ENCODE measurements at places on chromosomes 1 and 21. TPM values are rescaled to one million over a fixed set of nuclear protein-coding genes. Genes with fewer than 3 reads are reported as not detected.

DNA sequence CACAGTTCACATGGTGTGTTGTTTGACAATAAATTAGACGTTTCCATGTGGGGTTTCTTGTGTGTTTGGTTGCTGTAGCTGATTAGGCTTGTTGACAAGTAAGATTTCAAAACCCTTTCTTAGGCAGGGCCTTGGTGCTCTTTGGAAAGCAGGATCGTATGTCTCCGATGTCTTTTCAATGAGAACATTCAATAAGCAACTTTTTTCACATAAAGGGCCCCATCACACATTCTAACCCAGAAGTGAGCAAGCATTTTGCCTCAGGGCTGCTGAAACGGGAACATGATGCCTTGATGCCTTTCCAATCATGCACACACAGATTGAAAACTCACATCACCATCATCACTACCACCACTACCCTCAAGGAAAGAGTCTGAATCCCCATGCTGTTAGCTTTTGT lies 33.1 kb downstream of the LPAR3 start:
- H3K27ac ChIP-seq: no peak overlapping the region
- no peaks in the 10 kb centered on the region for H3K27me3 ChIP-seq
- H3K36me3 ChIP-seq: no peaks in the 10 kb centered on the region
- H3K4me3 ChIP-seq: no peak overlapping the region

MFAP2 gene
- 62.2 TPM for total RNA-seq

DNA sequence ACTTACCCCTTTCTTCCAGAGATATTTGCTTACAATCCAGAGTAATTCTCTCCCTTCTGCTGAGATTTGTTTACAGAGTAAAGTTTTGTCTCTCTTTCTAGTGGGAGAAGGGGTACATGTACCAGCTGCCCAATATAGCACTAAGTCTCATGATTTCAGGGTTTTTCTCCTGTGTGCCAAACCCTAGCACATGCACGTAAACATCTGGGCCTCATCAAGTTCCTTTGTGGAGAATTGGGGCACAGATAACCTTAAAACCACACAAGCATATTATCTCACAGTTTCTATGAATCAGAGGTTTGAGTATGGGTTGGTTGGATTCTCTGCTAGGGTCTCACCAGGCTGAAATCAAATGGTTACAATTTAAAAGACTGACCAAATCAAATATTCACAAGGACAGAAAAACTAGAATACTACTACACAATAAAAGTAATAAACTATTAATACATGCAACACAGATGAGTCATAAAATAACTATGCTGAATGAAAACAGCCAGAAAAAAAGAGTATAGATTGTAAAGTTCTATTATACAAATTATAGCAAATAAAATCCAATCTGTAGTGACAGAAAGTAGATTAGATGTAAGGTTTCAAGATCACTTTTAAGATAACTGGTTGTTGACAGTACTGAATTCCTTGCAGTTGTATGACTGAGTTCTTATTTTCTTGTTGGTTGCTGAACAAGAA lies 347.4 kb upstream of the PTBP2 start:
- H3K36me3 ChIP-seq: no peaks in the 10 kb centered on the region
- H3K27ac ChIP-seq: no peak overlapping the region
- no peaks in the 10 kb centered on the region for H3K4me1 ChIP-seq
- H3K27me3 ChIP-seq: no peaks in the 10 kb centered on the region

- H3K27me3 ChIP-seq: no peaks in the 10 kb centered on the region
- DNase-seq: no peak
- no peak overlapping the region for H3K4me3 ChIP-seq
Observed at GRCh38 chr1:94025383-94026340, 95.3 kb downstream of the ABCA4 start.

GRCh38 chr21:25371841-25372425 lies 235.3 kb downstream of the MRPL39 start:
- no peaks in the 10 kb centered on the region for H3K4me1 ChIP-seq
- no peaks in the 10 kb centered on the region for H3K36me3 ChIP-seq
- H3K27ac ChIP-seq: no peak overlapping the region
- no peaks in the 10 kb centered on the region for H3K27me3 ChIP-seq

DNA sequence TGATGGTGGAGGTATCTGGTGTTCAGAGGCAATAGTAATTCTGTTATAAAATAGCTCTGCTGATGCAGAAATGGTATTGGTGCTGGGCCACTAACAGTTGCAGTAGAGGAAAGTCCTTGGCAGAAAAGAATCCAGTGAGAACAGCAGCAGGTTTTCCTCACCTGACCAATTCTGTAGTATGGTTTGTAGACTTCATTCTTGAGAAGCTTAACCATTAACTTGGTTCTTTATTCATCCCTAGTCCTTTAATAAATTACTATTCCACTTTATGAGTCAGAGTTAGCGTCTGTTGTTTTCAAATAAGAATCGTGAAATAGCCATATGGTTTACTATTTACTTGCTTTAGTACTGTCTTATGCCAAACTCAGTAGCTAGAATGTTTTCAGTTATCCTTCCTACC lies 128.5 kb upstream of the SERTAD4 start:
- H3K4me3 ChIP-seq: no peak overlapping the region
- DNase-seq: no peak
- H3K36me3 ChIP-seq: no peaks in the 10 kb centered on the region
- H3K27ac ChIP-seq: no peak overlapping the region
- H3K27me3 ChIP-seq: no peaks in the 10 kb centered on the region
- H3K4me1 ChIP-seq: no peaks in the 10 kb centered on the region

DNA sequence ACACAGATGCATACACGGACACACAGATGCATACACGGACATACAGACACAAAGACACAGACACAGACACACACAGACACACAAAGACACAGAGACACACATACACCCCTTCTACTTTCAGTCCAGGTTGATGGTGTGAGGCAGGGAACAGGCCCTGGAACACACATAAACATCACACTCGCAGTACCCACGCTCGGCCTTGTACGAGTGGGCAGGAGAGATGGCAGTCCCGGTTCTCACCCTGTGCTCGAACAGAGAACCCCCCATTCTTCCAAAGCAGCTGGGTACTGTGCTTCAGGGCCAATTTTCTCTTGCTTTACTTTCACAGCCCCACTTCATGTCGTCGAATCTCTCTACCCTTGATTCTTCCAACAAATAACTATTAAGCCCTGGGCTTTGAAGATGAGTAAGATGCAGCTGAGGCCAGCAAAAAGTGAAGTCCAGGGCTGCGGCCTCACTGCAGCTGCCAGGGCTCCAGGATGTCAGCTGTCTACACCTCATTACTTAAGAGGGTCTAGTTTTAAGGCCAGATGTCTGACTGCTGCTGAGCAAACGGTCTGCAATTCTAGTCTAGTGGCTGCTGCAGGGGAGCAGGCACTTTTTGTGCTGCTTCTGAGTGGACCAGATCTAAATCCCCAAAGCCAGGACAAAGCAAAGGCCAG lies 90.1 kb downstream of the PGBD5 start:
- H3K27ac ChIP-seq: no peak overlapping the region
- peaks cover 13% of the 10 kb centered on the region for H3K4me1 ChIP-seq
- H3K4me3 ChIP-seq: no peak overlapping the region
- H3K27me3 ChIP-seq: no peaks in the 10 kb centered on the region
- no peak for DNase-seq

TMEM125 gene
- total RNA-seq: 0.63 TPM

TMEM82 gene
- not detected for total RNA-seq

LIPI gene
- total RNA-seq: not detected

GRCh38 chr1:3828391-3828790 lies 28.6 kb downstream of the CEP104 start:
- H3K36me3 ChIP-seq: peaks cover 51% of the 10 kb centered on the region
- no peaks in the 10 kb centered on the region for H3K4me1 ChIP-seq
- H3K27me3 ChIP-seq: no peaks in the 10 kb centered on the region
- H3K4me3 ChIP-seq: no peak overlapping the region

NFASC gene
- 26.2 TPM for total RNA-seq

RGS8 gene
- total RNA-seq: not detected

DNA sequence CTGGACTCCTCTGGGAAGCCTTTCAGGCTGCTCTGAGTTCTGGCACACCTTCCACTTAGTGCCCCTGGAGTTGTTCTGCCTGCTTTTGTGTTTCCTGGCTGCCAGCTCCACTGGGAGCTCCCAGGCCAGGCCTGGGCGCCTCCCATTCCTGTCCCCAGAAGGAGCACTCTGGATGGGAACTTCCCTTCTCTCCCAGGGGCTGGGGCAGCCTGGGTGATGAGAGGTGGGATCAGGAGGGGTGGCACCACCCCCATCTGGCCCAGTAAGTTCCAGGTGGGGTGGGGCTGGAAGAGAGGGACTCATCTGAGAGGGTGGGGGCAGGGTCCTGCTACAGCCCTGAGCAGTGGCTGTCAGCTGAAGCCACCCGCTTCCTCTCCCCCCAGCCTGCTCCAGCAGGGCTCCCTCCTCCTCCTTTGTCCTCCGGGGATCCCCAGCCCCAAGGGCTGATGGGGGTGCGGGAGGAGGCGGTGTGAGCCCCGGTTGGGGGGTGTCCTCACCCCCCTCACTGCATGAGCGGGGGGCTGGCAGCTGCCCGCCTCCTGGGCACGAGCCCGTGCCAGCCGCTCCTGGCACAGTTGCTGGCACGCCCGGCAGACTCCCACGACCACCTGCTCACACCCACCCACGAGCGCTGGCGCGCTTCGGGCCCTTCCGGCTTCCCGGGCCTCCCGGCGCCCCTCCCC lies 4.7 kb downstream of the FOXO6 start:
- H3K36me3 ChIP-seq: no peaks in the 10 kb centered on the region
- peak overlapping the region; percentile 74 for H3K4me3 ChIP-seq
- H3K27ac ChIP-seq: peak overlapping the region; percentile 47
- H3K4me1 ChIP-seq: peaks cover 36% of the 10 kb centered on the region
- no peak for DNase-seq

TEX38 gene
- not detected for total RNA-seq

- no peak for DNase-seq
- peaks cover 10% of the 10 kb centered on the region for H3K4me1 ChIP-seq
- no peak overlapping the region for H3K4me3 ChIP-seq
Observed at GRCh38 chr1:183517401-183517800, 45.1 kb downstream of the SMG7 start.

DNA sequence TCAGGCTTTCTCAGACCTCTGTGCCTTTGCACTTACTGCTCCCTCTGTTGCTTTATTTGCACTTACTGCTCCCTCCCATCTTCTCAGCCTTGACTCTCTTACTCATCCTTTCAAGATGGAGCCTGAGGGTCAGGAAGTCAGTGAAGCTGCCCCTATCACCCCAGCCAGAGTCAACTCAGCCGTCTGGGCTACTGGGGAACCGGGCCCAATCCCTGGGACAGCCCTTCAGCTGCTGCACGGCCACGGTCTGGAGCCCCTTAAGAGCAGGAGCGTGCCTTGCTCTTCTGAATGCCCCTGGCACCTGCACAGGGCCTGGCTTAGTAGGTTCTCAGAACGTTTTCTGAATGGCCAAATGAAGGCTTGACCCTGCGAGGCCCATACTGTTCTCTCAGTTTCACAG lies 244.4 kb downstream of the FOXD2 start:
- peaks cover 25% of the 10 kb centered on the region for H3K4me1 ChIP-seq
- no peak overlapping the region for H3K27ac ChIP-seq
- no peak overlapping the region for H3K4me3 ChIP-seq

CD101 gene
- 1.8 TPM for total RNA-seq

DNA sequence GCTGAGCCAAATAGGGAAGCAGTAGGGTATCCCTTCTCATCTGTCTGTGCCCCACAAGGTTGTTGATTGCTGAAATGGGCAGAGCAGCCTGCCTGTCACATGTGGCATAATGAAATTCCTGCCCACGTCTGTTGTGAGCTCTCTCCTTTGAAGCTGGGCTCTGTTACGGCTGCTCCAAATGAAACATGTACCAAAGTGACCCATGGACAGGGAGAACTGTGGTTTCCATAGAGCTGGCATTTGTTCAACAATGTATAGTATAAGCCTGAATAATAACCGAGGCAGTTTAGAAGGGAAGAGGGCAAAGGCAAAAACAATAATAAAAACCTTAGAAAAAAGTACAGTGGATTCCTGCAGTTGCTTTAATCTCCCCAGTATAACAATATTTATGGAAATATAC lies 149.7 kb downstream of the LYPLAL1 start:
- no peak for DNase-seq
- no peaks in the 10 kb centered on the region for H3K4me1 ChIP-seq
- no peaks in the 10 kb centered on the region for H3K36me3 ChIP-seq
- H3K27ac ChIP-seq: no peak overlapping the region
- H3K27me3 ChIP-seq: no peaks in the 10 kb centered on the region

BRDT gene
- not detected for total RNA-seq

DNA sequence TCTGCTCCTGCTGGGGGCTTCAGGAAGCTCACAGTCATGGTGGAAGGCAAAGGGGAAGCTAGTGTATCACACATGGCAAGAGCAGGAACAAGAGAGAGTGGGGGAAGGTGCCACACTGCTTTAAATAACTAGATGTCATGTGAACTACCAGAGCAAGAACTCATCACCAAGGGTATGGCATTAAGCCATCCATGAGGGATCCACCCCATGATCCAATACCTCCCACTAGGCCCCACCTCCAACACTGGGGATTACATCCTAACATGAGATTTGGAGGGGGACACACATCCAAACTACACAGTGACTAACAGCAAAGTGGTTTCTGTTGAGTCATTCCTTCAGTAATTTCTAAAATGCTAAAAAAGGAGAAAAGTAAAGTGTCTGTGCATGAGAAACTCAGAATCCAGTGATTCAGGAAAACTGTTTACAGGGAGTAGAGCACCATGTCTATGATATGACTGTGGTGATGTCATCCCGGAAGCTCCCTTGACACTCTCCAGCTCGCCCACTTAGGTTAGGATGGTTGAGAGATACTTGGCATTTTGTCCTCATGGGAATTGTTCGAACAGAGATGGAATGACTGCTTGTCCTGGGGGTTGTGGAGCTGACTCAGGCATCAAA lies 50.3 kb downstream of the CHD1L start:
- H3K27me3 ChIP-seq: no peaks in the 10 kb centered on the region
- H3K4me3 ChIP-seq: no peak overlapping the region
- DNase-seq: no peak
- H3K27ac ChIP-seq: no peak overlapping the region

- H3K4me3 ChIP-seq: no peak overlapping the region
- no peaks in the 10 kb centered on the region for H3K4me1 ChIP-seq
- H3K27me3 ChIP-seq: no peaks in the 10 kb centered on the region
- H3K27ac ChIP-seq: no peak overlapping the region
- DNase-seq: no peak
Observed at GRCh38 chr21:42599486-42599885, 53.9 kb upstream of the PDE9A start.

ELAVL4 gene
- 0.42 TPM for total RNA-seq

AMY1C gene
- total RNA-seq: not detected

ZNF124 gene
- 19.9 TPM for total RNA-seq

GRCh38 chr1:59605761-59606160 lies 209.0 kb upstream of the HOOK1 start:
- peaks cover 2% of the 10 kb centered on the region for H3K36me3 ChIP-seq
- H3K27ac ChIP-seq: no peak overlapping the region
- no peaks in the 10 kb centered on the region for H3K4me1 ChIP-seq
- no peak for DNase-seq
- H3K27me3 ChIP-seq: no peaks in the 10 kb centered on the region

DNA sequence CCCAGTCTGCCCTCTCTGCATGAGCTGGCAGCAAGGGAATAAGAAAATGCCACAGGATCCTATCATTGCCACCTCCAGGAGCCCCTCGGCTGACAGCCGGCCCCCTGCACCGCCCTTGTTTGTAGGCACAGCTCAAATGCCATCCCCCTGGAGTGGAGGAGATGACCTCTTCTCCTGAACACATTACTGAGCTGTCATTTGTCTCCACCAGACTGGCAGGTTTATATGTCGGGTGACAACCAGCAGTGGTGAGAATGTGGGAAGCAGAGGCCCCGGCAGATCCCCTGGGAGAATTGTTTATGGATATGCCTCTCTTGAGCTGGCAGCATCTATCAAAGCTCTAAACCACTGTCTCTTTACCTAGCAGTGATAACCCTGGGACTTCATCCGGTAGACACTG lies 135.4 kb upstream of the FMN2 start:
- DNase-seq: no peak
- H3K36me3 ChIP-seq: no peaks in the 10 kb centered on the region
- H3K27me3 ChIP-seq: no peaks in the 10 kb centered on the region
- no peaks in the 10 kb centered on the region for H3K4me1 ChIP-seq
- H3K27ac ChIP-seq: no peak overlapping the region
